ENCODE measurements at places on chromosomes 2 and 18. TPM values are rescaled to one million over a fixed set of nuclear protein-coding genes. Genes with fewer than 3 reads are reported as not detected.

DNA sequence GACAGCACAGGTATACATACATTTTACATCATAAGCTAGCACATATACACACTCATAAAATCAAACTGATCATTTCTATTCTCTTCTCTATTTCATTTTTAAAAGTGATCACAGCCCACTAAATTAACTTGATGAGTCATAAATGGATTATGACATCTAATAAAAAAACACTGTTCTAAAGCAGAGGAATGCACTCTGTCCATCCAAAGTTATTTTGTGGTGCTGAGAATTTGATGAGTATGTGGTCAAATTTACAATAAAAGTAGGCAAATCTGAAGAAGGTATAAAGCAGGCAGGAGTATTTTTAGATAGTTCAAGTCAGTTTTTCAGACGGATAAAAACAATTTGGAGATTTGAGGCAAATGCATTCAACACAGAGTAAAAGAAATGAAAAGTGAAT is 104.4 kb downstream of the NOL4 start:
- no peak for DNase-seq

DNA sequence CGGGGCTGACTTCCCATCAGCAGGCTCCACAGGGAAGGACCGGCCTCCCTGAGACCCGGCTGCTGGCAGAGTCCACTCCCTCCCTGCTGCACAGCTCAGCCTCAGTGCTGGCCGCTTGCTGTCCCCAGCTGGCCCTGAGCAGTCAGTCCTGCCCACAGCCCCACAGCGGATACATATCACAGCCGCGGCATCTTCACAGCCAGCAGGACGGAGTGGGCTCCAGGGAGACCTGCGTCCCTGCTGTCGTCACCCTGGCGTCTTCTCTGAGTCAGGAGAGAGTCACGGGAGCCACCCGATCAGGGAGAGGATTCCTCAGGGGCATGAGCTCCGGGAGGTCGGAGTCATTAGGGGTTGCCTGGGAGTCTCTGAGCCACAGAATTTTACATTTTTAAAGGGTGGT is 13.1 kb upstream of the SNTG2 start:
- DNase-seq: no peak

GRCh38 chr18:54125429-54125828 is 99.0 kb downstream of the MBD2 start:
- DNase-seq: no peak

GRCh38 chr18:9215221-9215933 is 78.8 kb downstream of the ANKRD12 start:
- no peak for DNase-seq

DNA sequence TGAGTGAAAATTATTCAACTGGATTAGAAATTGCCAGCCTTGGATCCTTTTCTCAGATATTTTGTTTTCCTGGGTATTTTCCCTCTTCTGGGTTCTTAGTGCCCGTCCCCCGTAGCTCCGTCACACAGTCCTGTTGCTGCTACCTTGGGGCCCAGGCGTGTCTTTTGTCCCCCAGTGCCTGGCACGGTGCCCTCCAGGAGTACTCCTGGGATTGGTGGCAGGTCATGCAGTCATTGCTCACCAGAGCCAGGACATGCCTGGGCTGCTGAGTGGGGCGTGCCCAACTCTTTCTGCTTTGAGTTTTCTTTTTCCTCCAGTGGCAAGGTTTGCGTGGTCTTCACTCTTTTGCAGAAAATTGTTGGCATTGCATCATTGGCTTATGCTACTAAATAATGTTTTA is 275.2 kb downstream of the AGAP1 start:
- no peak for DNase-seq

- DNase-seq: no peak
Observed at GRCh38 chr2:237488295-237488694, 1.2 kb downstream of the MLPH start.

- no peak for DNase-seq
Observed at GRCh38 chr2:110820128-110820527, 87.8 kb downstream of the ACOXL start.

DNA sequence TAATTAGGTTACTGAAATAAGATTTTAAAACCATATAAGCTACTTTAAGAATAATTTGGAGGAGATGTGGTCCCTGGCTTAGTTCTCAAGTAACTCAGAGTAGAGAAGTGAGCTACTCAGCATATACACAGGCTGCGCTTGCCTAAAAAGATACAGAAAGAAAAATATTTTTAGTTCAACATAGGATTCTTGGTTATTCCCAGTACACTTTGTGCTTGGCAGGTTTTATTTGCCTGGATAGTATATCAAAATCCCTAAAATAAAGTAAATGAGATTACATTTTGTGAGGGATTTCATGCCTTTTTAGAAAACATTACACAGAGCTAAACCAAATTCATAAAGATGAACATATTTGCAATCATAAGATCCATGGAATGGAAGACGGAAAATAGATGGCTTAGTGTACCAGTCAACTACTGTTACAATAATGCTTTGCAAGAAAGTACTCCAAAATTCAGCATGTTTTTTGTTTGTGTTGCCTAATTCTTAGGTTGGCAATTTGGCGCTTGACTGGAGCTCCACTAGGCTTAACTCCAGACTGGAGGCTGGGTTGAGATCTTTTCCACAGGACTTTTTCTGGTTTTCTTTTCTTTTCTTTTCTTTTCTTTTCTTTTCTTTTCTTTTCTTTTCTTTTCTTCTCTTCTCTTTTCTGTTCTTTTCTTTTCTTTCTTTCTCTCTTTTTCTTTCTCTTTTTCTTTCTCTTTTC is 600.5 kb upstream of the SYT4 start:
- DNase-seq: no peak

GRCh38 chr2:71788601-71789240 is 335.4 kb downstream of the DYSF start:
- DNase-seq: no peak

DNA sequence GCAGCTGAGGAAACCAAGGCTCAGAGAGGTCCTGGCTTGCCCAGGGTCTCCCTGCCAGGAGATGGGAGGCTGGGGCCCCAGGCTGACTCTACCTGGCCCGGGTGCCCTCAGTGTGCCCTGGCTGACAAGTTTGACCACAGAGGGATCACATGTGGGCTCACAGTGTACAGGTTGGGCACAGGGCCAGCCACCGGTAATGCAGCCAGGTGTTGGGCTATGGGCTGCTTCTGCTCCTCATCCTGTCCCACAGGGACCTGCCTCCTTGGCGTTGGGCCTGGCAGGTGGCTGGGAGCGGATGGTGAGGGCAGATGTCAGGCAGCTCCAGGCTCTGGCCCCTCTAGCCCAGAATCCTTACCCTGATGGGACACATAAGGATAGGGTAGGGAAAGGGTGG is 250.5 kb downstream of the LOXHD1 start:
- DNase-seq: no peak

DNA sequence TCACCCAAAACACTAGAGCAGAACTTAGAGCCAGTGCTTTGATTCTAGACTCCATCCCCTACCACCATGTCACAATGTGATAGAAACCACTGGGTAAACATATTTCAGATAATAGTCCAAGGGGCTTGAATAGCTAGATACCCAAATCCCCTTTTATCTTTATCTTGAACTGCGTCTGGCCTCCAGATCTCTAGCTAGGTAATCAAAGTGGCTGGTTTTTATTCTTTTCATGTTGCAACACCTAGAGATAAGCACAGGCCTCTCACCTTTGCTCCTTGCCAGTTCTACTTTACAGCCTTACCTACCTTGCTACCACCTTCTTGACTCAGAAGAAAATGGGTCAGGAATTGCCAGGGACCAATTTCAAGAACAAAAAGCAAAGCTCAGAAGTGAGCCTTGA is 171.2 kb downstream of the C1D start:
- DNase-seq: no peak

- DNase-seq: no peak
Observed at GRCh38 chr2:201937343-201937742, 96.3 kb upstream of the FZD7 start.

GRCh38 chr2:75476761-75477160 is 84.0 kb downstream of the EVA1A start:
- no peak for DNase-seq

- DNase-seq: no peak
Observed at GRCh38 chr2:101692041-101692440, 5.5 kb upstream of the MAP4K4 start.

DNA sequence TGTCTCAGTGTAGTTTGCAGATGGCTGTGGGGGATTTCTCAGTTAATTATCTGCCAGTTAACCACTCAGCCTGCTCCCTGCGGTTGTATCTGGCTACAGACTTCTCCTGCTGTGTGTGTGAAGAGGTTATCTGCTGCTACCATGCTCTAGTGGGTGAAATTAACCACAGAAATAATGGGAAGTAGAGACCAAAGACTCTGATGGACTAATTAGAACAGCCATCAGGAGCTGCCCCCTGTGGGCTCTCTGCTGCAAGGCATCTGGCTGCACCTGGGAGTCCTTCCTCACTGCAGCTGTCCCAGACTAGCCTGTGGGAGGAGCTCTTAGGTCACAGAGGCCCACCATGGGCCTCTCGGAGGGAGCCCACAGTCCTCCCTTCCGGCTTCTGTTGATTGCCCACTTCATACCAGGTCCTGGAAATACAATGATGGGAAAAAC is 66.6 kb downstream of the CTIF start:
- no peak for DNase-seq

DNA sequence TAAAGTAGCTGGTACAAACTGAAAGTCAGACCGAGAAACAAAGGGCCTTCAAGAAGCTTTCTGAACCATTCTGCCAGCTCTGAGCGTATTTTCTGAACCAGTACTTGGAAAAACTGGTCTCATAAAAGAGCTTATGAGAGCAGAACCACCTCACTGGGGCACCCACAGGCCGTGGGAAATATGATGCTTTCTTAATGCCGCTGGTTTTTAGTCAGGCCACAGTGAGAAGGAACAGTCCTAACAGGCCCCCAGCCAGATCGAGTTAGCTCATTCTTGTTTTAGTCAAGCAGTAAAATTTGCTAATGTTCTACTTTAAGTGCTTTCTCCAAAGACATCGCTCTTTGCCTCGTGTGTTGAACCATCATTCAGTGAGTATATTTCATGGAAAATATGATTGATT is 12.7 kb upstream of the NOSTRIN start:
- no peak for DNase-seq

DNA sequence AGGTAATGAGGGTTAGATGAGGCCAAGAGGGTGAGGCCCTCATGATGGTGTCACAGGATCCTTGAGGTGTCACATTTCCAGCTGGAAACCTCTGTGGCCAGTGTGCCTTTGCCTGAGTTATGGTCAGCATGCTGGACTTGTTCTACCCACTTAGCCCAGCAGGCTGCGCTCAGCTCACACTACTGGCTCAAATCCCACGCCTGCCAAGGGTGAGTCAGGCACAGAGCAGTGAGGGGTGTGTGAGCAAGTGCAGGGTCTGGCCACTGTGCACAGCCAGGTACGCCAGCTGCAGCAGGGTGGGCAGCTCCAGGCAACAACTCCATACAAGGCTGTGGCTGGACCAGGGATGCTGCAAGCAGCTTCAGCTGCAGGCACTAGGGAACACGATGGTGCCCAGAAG is 616.6 kb upstream of the FSHR start:
- DNase-seq: no peak

GRCh38 chr2:61471905-61472805 is 1.3 kb upstream of the USP34 start:
- DNase-seq: peak; percentile 9

- no peak for DNase-seq
Observed at GRCh38 chr2:33347856-33348255, 128.6 kb upstream of the RASGRP3 start.

DNA sequence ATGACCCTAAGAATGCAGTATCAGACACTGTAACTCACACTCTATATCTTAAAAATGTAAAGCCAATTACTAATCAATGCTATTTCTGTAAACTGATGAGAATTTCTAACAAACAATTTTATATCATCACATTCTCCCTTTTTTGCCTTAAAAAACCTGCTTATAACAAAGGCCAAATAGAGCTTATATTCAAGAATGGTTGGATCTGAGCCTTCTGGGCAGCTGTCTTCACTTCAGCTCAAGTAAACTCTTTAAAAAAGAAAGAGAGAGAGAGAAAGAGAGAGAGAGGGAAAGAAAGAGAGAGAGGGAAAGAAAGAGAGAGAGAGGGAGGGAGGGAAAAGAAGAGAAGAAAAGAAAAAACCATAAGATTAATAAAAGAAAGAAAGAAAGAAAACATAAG is 231.8 kb downstream of the KCNE4 start:
- DNase-seq: no peak

DNA sequence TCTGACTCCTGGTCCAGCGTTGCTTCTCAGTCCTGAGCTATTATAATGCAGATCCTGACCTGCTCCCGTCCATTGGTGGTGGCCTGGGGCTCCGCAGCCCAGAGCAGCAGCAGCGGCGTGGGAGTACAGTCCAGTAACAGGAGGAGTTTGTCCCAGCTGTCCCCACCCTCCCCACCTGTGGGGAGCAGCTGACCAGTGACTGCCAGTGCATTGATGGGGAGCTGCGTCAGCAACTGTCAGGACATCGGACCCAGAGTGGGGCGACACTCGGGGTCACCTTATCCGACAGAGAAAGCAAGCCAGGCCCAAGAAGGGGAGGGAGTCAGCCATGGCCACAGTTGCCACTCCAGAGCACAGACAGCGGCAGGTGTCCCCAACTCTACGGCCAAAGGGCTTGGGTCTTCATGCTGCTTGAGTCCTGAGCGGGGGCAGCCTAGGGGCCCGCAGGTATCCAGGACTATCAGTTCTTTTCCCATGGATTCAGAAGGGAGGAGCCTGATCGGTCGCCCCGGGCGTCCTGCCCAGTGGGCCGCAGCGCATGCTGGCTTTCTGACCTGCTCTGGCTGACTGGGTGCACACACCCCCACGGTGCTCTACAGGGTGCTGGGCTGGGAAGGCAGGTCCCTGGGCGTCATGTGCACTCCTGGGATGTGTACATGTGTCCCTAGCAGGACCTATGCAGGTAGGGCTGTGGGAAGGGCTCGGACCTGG is 29.7 kb downstream of the DNMT3A start:
- no peak for DNase-seq

DNA sequence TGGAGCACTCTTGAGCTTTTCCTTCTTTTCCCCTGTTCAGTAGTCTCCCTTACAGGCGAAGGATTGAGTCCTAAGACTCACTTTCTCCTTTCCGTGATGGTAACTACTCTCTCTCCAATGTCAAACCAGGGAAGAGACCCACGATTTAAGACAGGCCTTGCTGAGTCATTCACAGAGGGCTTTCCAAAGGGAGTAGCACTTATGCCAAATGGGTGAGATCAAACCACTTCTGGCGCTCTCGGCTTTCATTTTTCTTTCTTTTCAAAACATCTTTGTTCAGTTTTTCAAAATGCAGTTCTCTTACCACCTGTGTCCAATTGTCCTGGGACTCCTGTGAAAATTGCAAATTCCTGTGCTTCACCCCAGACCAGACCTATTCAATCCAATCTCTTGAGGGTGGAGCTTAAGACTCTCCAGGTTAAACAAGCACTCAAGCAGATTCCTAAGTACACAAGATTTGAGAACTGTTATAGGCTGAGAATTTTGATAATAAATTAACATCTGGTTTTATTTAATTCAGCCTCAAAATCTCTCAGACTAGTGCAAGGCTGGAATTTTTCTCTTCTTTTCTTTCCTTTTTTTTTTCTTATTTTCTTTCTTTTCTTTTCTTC is 14.4 kb upstream of the MRPL19 start:
- DNase-seq: no peak

CHMP1B gene
- 21.1 TPM for total RNA-seq

MEP1B gene
- total RNA-seq: not detected

C2orf78 gene
- total RNA-seq: not detected

MC2R gene
- total RNA-seq: not detected

FHOD3 gene
- not detected for total RNA-seq

KIAA2012 gene
- total RNA-seq: not detected

CCT4 gene
- total RNA-seq: 392 TPM

ZNF521 gene
- 0.16 TPM for total RNA-seq

SFTPB gene
- total RNA-seq: 5.7 TPM

CAPN14 gene
- total RNA-seq: 0.10 TPM

ADD2 gene
- total RNA-seq: 13.7 TPM
